Mesothelial cell of epicardium (in vitro differentiated cells): ENCODE measurements at places on chromosomes 13 and 19. TPM values are rescaled to one million over a fixed set of nuclear protein-coding genes. Genes with fewer than 3 reads are reported as not detected.

GRCh38 chr19:29560313-29561075 is 34.7 kb downstream of the VSTM2B start:
- DNase-seq: no peak
- H3K4me3 ChIP-seq: no peak overlapping the region
- no peaks in the 10 kb centered on the region for H3K4me1 ChIP-seq
- no peaks in the 10 kb centered on the region for H3K36me3 ChIP-seq

DNA sequence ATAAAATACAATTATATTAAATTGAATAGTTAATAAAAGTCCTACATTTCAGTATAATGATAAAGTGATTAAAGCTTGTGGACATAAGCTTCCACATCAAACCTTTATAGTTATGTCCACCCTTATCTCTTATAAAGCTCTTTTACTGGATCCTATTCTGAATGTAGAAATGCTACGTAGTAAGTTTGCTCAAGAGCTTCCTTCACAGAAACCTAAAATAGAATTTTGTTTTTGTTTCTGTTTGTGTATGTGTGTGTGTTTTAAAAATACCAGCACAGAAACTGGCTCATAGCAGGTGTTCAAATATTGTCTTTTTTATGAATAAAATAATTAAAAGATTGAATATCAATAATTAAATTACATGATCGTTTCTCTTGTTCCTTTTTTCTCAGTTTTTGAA is 21.0 kb upstream of the UFM1 start:
- peaks cover 7% of the 10 kb centered on the region for H3K4me1 ChIP-seq
- H3K27me3 ChIP-seq: no peaks in the 10 kb centered on the region
- H3K36me3 ChIP-seq: peaks cover 9% of the 10 kb centered on the region
- DNase-seq: no peak

- no peak overlapping the region for H3K27ac ChIP-seq
- H3K4me3 ChIP-seq: no peak overlapping the region
- DNase-seq: peak; percentile 51
These were observed 10.9 kb downstream of the GNA15 start for GRCh38 chr19:3146677-3147100.

DNA sequence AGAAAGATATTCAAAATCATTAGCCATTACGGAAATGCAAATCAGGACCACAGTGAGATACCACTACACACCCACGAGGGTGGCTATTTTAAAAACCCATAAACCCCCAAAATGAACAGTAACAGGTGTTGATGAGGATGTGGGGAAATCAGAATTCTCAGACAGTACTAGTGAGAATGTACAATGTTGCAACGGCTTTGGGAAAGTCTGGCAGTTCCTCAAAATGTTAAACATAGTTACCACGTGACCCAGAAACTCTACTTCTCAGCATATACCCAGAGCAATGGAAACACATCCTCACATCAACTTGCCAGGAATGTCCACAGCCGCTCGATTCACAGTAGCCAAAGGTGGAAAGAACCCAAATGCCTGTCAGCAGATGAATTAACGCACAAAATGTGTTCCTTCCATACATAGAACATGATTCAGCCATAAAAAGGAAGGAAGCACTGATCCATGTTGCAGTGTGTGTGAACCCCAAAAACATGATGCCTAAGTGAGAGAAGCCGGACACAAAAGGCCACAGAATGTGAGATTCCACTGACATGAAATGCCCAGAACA is 7.0 kb downstream of the PLVAP start:
- no peaks in the 10 kb centered on the region for H3K36me3 ChIP-seq
- no peak for DNase-seq
- no peak overlapping the region for H3K27ac ChIP-seq
- no peaks in the 10 kb centered on the region for H3K4me1 ChIP-seq
- peaks cover 6% of the 10 kb centered on the region for H3K27me3 ChIP-seq

- peaks cover 9% of the 10 kb centered on the region for H3K36me3 ChIP-seq
- peaks cover 23% of the 10 kb centered on the region for H3K4me1 ChIP-seq
- no peak for DNase-seq
- no peak overlapping the region for H3K4me3 ChIP-seq
- H3K27ac ChIP-seq: no peak overlapping the region
These were observed 7.4 kb upstream of the SPRY2 start for GRCh38 chr13:80348314-80348713.

DNA sequence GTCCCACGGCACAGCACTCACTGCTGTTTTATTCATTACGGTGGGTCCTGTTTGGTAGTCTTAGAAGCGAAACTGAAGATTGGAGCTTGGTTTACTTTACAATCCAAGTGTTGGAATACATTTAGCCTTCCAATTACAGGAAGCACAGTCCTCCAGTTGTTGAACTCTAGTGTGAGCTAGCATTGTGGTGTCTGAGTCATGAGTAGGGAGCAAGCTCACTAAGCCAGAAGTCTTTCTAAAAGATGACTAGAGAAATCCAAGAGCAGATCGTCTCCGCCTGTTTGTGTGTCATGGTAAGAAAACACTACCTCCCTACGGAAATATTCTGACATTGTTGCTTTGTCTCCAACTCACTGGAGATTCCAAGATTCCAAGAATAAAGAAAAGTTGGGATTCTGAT is 10.1 kb upstream of the SHISA2 start:
- no peak overlapping the region for H3K27ac ChIP-seq
- no peaks in the 10 kb centered on the region for H3K36me3 ChIP-seq
- H3K27me3 ChIP-seq: peaks cover 5% of the 10 kb centered on the region
- H3K4me3 ChIP-seq: no peak overlapping the region

Gene TBCB
- total RNA-seq: 112 to 116 TPM (median 115 TPM) in 3 replicates
